ENCODE measurements at places on chromosomes 5 and 9.

DNA sequence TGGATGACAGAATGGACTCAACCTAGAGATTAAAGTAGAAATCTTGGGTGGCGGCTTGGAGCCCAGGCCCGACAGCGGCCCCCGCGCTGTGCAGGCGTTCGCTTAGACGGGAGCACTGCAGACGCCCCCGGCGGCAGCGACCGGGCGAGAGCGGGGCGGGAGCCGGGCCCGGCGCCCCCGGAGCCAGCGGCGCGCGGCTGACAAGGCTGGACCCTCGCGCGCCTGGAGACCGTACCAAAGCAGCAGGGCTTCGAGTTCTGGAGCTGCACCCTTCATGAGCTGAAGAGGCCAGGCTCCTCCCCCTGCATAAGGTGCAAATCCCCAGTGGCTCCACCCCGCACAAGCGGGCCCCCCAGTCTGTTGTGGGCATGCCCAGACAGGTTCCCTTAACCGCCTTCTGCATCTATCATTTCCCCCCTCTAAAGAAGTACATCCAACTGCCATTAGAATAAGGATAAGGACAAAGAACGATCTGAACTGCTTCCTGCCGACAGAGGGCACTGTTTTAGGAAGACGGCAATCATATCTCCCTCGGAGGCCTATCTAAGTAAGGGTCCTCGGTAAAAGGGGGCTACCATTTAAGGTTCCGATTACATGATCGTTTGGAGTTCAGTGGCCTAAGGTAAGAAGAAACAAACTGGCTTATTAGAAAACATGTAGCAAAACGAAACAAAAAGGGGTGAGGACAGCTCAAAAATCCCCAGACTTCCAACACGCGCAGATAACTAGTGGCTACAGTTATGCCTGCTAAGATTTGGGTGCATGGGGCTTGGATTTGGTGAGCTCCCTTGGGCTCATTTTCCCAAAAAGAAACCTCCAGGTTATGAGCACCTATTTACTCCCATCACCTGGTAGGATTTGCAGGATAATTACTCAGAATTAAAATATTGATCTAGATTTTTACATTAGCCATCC is 66.3 kb downstream of the RGMB start:
- DNase-seq, result no peak

GRCh38 chr5:155554500-155554899 is 540.9 kb downstream of the KIF4B start:
- DNase-seq, result no peak

- no peak for DNase-seq
Observed at GRCh38 chr9:135925496-135926133, 18.3 kb upstream of the CAMSAP1 start.

DNA sequence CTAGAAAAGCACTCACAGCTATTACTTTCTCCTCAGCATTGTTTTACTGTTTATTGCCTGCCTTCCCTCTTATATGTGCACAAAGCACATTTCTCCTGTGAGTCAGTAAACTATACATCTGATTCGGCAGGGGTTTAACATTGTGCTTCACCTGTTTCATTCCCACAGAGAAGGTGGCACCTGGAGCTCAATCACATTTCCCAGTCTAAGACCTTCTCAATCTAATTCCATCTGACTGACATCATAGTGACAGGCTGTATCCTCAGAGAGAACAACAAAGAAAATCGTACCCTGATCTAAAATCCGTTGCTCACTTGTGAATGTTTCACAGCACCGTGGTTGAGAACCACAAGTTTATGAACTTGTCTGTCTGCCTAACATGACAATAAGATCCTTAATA is 92.4 kb upstream of the CAST start:
- DNase-seq, result no peak

DNA sequence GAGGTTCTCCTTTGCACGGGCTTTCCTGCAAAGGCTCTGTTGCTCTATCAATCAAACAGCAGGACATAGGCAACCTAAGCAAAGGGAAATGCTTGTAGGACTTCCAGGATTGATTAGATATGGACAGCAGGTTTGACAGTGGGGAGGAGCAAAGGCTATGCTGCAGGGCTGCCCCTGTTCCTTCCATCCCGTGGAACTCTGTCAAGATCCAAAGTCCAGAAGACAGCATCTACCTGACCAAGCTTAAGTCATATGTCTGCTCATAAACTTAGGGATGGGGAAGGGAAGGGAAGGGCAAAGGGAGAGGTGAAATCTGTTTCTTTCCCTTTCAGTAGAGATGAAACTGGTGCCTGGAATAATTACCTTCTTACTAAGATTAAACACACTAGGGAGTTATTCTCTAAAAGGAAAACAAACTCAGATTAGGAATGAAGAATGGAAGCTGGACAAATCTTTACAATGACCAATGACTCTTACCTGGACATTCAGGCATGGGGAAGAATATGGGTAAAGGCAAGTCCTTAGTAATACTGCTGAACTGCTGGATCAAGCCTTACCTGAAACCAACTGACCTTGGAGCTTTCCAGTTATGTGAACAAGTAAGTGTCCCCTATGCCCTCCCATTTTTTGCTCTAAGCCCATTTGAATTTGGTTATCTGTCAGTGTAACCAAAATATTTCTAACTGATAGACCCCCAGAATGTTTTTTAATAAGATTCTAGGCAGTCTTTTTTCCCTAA is 8.4 kb upstream of the ACOT12 start:
- DNase-seq, result no peak

DNA sequence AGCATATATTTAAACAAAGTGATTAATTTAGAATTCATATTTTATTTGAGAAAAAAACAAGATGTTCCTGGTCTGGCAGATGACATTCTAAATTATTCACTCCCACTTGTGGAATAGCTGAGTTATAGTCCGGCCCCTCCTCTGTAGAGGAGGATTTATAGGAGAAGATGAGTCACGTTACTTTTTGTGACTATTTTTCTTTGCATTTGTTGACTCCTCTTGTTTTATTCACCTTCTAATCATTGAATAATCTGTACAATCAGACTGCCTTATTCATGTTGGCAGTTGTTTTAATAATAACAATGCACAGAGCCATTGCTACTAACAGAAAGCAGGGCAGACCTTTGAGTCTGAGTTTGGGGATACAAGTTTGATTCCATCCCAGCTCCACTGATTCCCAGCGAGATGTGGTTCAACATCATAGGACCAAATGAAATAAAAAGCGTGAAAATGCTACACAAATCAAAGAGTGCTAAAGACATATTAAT is 23.2 kb downstream of the DOCK8 start:
- no peak for DNase-seq

DNA sequence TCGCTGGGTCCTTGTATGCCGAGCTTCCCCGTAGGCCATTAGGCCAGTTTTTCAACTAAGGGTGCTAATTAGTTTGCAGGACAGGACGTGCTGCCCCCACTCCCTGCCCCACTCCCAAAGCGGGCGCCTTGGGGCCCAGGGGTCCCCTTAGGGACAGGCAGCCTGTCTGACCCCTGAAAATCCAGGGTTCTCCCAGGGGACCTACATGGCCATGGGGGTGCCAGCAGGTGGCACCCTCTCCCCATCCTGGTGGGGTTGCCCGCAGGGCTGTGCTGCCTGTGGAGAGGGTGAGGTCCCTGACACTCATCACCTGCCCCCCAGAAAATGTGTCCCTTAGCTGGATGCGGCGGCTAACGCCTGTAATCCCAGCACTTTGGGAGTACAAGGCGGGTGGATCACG is 8.5 kb upstream of the CCDC187 start:
- no peak for DNase-seq

GRCh38 chr5:76689321-76690036 is 26.4 kb upstream of the F2R start:
- DNase-seq, result no peak

- no peak for DNase-seq
Observed at GRCh38 chr5:95191330-95191729, 93.6 kb downstream of the MCTP1 start.

DNA sequence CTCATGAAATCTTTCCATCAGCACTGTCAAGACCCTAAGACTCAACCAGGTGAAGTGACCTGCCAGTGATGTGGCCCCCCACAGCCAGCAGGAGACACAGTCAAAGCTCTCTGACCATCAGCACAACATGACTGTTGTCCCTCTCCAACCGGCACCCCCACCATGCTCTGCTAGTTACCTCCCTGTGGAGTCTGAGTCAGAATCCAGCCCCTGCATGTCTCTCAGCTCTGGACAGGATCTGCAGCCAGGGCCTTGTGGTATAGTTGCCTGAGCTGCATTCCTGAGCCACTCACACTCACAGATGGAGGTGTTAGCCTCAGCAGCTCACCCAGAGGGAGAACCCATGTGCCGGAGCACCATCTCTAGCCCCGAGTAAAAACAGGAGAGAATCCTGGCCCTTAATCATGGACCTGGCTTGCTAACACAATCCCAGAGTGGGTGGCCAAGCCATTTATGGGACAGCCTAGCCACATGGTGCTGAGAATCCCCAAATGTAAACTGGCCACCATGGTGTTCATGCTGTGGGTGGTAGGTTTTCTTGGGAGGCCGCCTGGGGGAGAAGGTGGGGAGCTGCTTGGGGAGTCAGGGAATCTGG is 237.8 kb downstream of the PAPPA start:
- DNase-seq, result no peak

GRCh38 chr9:134461426-134461982 is 135.2 kb downstream of the RXRA start:
- DNase-seq, result no peak

DNA sequence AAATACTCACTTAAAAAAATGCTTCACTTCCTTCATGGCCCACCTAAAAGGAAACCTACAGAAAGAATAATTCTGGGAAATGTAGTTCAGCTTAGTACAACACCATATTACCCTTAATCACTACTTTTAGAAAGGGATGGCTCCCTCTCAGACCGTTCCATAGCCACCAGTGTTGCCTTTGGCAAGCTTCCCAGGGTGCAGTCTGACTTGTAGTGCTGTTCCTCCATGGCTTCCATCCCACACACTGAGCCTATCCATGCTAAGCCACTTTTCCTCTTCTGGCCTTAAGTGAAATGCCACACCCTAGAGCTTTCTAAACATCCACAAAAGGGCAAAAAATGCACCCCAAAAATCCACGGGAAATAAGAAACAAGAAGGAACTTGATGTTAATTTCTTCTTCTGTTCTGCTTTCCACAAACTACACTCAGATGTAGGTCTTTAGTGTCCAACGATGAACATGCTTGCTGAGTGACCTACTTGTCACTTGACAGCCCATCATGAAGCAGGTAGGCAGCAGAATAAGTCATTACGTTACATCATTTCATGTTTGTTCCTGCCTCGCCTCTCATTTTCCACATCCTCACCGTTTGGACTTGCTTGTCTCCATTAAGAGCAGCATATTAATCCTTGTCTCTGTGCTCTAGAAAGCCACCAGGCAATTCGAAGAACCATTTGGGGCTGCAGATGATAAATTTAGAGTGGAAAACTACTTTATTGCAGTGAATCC is 391.1 kb upstream of the GRAMD2B start:
- no peak for DNase-seq
